ENCODE measurements at places on chromosomes 7 and 10.

- no peak for DNase-seq
Observed at GRCh38 chr7:4136036-4136435, 546.1 kb upstream of the FOXK1 start.

GRCh38 chr10:119350502-119351097 is 143.2 kb downstream of the GRK5 start:
- no peak for DNase-seq

DNA sequence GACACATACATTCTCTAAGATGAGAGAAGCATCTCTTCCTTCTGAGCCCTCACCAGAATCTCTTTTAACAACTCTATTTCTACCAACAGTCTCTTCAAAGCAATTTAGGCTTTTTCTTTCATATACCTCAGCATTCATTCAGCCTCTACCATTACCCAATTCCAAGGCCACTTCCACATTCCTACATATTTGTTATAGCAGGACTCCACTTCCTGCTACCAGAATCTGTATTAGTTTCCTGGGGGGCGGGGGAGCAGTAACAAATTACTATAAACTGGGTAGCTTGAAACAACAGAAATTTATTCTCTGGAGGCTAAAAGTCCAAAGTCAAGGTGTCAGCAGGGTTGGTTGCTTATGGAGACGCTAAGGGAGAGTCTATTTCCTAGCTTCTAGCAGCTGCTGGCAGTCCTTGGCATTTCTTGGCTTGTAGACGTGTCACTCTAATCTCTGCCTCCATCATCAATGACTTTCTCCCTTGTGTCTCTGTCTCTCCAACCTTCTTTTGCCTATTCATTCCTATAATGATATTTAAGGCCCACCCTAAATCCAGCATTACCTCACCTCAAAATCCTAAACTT is 7.4 kb downstream of the PRPS1L1 start:
- DNase-seq: no peak

DNA sequence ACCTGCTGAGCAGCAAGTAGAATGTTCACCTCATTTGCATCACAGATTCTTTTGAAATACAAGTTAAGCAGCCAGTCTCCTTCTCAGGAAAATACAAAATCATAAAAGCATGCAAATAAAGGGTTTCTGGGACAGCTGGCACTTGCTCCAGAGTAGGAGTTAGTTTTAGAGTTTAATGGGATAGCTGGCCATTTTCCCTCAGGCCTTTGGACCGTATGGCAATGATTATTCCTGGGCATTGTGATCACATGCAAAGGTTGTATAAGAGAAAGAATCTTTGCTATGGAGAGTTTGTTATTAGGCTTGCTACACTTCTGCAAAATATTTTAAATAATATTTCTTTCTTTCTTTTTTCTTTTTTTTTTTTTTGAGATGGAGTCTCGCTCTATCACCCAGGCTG is 240.8 kb downstream of the CDK14 start:
- no peak for DNase-seq

GRCh38 chr7:20217193-20217948 is at the start of gene MACC1:
MACC1 (minus strand) TSS chr7:20217384; CDS start chr7:20161862, 55,522 bp downstream.
- DNase-seq: no peak

All from Caki2 (cell line).